ENCODE measurements at places on chromosomes 1 and 21. TPM values are rescaled to one million over a fixed set of nuclear protein-coding genes. Genes with fewer than 3 reads are reported as not detected.

Gene NBL1
- total RNA-seq, result 0.74 TPM

Gene CD101
- total RNA-seq, result 0.75 TPM

Gene S100B
- total RNA-seq, result not detected

Gene COL9A2
- total RNA-seq, result 14.8 TPM

DNA sequence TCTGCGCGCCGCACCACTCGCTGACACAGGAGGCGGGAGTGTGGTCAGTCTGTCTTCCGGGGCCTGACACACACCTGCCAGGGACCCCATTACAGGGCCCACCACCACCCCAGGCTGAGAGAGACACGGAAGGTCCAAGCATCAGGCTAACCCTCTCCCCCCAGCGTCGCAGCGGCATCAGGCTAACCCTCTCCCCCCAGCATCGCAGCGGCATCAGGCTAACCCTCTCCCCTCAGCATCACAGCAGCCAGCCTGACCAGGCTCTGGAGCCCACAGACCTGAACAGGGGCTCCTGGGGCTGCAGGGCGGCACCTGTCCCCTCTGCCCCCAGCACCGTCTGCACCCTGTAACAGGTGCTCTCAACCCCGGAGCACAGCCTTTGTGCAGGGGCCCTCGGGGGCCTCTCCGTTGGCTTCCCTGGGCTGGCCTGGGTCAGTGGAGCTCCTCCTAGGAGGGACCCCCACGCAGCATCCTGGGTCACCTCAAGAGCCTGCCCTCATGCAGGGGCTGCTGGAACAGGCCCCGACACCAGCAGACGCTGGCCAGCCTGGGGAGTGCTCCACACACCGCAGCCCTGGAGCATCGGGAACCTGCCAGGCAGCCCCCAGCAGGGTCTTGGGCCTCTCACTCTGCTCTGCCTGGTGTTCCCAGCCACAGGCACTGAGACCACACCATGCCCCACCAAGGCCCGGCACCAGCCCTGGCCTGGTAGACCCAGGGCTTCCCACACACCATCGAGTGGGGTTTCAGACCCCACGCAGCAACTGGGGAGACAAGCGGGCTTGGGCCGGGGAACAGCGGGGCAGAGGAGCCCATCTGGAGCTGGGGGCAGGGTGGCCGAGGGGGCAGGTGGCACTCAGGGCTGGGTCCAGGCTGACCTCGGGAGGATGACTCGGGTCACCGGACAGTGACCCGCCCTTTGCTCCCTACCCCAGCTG lies 67.0 kb downstream of the MEGF6 start:
- H3K36me3 ChIP-seq, result no peaks in the 10 kb centered on the region
- no peak overlapping the region for H3K4me3 ChIP-seq
- no peak for DNase-seq
- H3K27ac ChIP-seq, result no peak overlapping the region
- H3K4me1 ChIP-seq, result no peaks in the 10 kb centered on the region

GRCh38 chr1:172109359-172109758 lies 268.1 kb downstream of the DNM3 start:
- DNase-seq, result no peak
- H3K27ac ChIP-seq, result no peak overlapping the region
- no peaks in the 10 kb centered on the region for H3K27me3 ChIP-seq
- no peak overlapping the region for H3K4me3 ChIP-seq

DNA sequence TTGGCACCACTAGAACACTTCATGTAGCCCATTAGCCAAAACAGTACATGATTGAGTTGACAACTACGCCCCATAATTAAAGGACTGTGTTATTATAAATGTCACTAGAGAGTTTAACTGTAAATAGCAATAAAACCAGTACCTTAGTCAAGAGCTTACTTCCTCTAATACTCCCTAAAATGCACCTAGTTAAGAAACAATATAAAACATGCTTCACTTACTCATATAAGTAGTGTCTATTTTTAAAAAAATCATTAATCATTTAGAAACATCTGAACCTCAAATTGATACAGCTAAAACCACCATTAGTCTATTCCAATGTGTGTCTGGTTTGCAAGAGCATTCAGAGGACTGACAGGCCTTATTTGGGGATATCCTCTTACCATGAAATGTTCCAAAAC lies 25.3 kb downstream of the PTP4A2 start:
- no peak for DNase-seq
- H3K27me3 ChIP-seq, result no peaks in the 10 kb centered on the region
- peaks cover 16% of the 10 kb centered on the region for H3K4me1 ChIP-seq
- no peak overlapping the region for H3K4me3 ChIP-seq

GRCh38 chr1:54854381-54855020 lies 32.5 kb downstream of the DHCR24 start:
- no peaks in the 10 kb centered on the region for H3K4me1 ChIP-seq
- DNase-seq, result no peak
- H3K27ac ChIP-seq, result no peak overlapping the region
- no peaks in the 10 kb centered on the region for H3K36me3 ChIP-seq

DNA sequence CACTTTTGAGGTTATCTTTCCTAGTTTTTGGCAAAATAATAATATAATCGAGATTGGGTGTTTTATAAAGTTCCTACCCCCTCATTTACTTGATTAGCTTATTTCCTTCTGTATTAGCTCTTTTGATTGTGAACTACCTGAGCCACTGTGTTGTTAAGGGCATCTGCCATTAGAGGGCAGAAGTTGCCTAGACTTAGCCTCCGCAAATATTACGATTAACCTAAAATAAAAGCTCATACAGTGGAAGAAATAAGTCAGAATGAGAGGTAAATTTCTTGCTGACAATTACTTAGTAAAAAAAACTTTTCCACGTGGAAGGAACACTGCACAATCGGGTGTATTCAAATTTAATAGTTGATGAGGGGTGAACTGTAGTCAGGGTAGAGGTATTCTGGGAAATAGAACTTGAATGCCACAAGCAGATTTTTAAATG lies 2.3 kb downstream of the H3-3A start:
- H3K4me3 ChIP-seq, result peak overlapping the region; percentile 100
- DNase-seq, result peak; percentile 74
- H3K27ac ChIP-seq, result peak overlapping the region; percentile 96
- H3K36me3 ChIP-seq, result peaks cover 7% of the 10 kb centered on the region

GRCh38 chr1:7589080-7589735 lies 181.9 kb upstream of the VAMP3 start:
- no peaks in the 10 kb centered on the region for H3K27me3 ChIP-seq
- DNase-seq, result no peak
- no peak overlapping the region for H3K27ac ChIP-seq
- no peaks in the 10 kb centered on the region for H3K4me1 ChIP-seq
- no peak overlapping the region for H3K4me3 ChIP-seq
- H3K36me3 ChIP-seq, result no peaks in the 10 kb centered on the region

GRCh38 chr1:155126556-155127104 lies 1.0 kb upstream of the EFNA1 start:
- no peak overlapping the region for H3K27ac ChIP-seq
- peak overlapping the region; percentile 58 for H3K4me3 ChIP-seq
- H3K4me1 ChIP-seq, result peaks cover 34% of the 10 kb centered on the region
- H3K36me3 ChIP-seq, result no peaks in the 10 kb centered on the region
- H3K27me3 ChIP-seq, result no peaks in the 10 kb centered on the region

DNA sequence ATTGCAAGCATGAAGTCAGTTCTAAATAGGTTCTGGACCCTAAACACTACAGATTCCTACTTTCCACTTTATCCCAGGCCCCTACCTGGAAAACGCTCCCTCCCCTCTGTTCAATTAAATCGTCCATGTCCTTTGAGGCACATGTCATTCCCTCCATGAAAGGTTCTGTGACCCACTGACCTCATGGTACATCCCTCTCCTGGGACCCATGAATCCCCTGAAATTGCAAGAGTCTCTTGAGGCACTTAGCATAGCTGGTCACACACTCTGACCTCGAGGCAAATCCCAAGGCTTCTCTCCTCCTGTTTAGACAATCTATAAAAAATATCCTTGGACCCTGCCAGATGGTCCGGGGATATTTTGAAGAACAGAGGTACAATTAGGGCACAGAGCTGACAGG lies 34.3 kb upstream of the KRTAP19-8 start:
- DNase-seq, result no peak
- no peaks in the 10 kb centered on the region for H3K4me1 ChIP-seq
- H3K36me3 ChIP-seq, result no peaks in the 10 kb centered on the region
- H3K27me3 ChIP-seq, result no peaks in the 10 kb centered on the region
- H3K4me3 ChIP-seq, result no peak overlapping the region

GRCh38 chr1:229784834-229785233 lies 158.8 kb downstream of the URB2 start:
- DNase-seq, result no peak
- no peaks in the 10 kb centered on the region for H3K27me3 ChIP-seq
- H3K36me3 ChIP-seq, result no peaks in the 10 kb centered on the region
- H3K4me1 ChIP-seq, result no peaks in the 10 kb centered on the region
- H3K27ac ChIP-seq, result no peak overlapping the region

DNA sequence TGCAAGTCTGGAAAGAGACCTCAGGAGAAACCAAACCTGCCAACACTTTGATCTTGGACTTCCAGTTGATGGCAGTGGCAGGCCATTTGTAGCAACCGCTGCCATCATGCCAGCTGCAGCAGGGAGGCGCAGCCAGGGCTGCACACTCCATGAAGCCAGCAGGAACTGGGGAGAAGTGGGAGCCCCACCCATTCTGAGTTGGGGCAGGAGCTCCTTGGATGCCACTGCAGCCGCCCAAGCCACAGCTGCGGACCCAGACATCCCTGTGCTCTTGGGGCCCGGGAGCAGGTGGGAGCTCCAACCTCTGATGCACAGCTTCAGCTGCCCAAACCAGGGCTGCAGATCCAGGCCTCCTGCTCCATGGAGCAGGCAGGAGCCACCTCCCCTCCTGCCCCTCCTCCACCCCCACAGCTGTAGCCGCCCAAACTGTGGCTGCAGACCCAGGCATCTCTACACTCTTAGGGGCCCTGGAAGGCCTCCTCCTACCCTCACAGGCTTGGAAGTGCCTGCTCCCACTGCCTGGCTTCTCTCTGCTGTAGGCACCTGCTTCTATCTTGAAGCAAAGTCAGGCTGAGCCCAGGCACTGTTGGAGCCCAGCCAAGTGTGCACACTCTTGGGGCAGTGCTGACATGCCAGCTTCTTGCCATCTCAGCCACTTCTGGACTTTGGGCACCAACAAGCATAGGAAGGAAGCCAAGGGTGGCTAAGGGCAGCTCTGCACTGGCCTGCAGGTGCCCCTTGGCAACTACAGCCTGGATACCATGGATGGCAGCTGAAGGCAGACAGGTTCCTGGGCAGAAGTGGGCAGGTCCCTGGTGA lies 20.0 kb upstream of the DISP1 start:
- peaks cover 25% of the 10 kb centered on the region for H3K4me1 ChIP-seq
- H3K4me3 ChIP-seq, result no peak overlapping the region
- no peak overlapping the region for H3K27ac ChIP-seq
- no peak for DNase-seq
- H3K36me3 ChIP-seq, result no peaks in the 10 kb centered on the region

GRCh38 chr1:165891111-165891860 lies 63.9 kb downstream of the UCK2 start:
- no peaks in the 10 kb centered on the region for H3K4me1 ChIP-seq
- no peaks in the 10 kb centered on the region for H3K27me3 ChIP-seq
- H3K36me3 ChIP-seq, result peaks cover 1% of the 10 kb centered on the region
- no peak for DNase-seq

DNA sequence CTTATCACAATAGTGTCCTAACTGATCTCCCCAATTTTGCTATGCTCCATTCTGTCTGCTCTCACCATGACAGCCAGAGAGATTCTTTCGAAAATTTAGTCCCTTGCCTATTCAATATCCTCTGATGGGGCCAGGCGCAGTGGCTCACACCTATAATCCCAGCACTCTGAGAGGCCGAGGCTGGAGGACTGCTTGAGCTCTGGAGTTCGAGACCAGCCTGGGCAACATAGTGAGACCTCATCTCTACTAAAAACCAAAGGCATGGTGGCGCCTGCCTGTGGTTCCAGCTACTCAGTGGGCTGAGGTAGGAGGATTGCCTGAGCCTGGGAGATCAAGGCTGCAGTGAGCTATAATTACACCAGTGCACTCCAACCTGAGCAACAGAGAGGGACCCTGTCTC lies 16.1 kb upstream of the PDZK1IP1 start:
- no peaks in the 10 kb centered on the region for H3K27me3 ChIP-seq
- H3K36me3 ChIP-seq, result no peaks in the 10 kb centered on the region
- H3K27ac ChIP-seq, result no peak overlapping the region

GRCh38 chr1:10682449-10683309 lies 113.8 kb downstream of the CASZ1 start:
- DNase-seq, result no peak
- no peaks in the 10 kb centered on the region for H3K4me1 ChIP-seq
- H3K36me3 ChIP-seq, result no peaks in the 10 kb centered on the region
- no peak overlapping the region for H3K4me3 ChIP-seq

DNA sequence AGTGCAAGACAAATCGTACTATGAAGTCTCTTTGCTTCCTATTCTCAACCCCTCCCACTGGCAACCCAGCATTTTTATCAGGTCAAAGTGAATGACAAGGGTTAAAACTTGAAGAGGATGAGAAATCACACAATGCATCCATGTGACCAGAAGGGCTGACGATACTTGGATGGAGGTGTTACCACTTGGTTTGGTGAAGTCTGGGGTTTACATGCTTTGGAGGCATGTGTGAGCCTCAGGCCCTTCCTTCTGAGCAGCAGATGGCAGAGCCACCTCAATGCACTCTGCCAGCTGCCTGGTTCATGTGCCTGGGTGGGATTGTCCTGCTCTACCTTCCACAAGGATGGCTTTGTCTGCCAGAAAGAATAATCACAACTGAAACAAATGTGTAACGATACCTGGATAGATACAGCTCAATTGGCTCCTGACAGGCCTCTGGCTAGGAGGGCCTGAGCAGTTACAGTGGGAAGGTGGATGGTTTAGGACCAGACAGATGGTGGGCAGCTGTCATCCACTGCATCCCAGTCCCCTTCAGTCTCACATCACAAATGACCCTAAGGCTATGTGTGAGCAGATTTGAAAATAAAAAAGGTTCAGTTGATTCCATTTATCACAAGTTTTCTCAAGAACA lies 51.5 kb upstream of the CNIH3 start:
- H3K4me3 ChIP-seq, result no peak overlapping the region
- no peaks in the 10 kb centered on the region for H3K36me3 ChIP-seq
- no peak for DNase-seq
- no peaks in the 10 kb centered on the region for H3K4me1 ChIP-seq
- no peaks in the 10 kb centered on the region for H3K27me3 ChIP-seq

DNA sequence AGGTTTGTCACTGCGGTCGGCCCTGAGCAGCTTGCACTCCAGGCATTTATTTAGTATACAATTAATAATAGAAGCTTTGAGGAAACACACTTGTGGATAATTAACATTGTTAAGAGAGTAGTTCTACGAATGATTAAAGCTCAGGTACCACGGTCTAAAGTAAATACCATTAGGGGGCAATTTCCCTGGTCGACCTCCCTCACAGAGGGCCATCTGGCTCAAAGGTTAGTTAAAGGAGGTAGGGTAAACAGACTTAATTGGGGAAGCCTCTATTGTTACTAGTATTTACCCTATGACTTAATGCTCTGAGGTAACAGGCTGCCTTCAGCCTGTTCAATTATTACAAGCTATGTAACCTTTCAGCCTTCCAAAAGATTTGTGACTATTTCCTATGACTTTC lies 122.3 kb upstream of the SLC44A3 start:
- no peak overlapping the region for H3K4me3 ChIP-seq
- H3K36me3 ChIP-seq, result no peaks in the 10 kb centered on the region
- no peaks in the 10 kb centered on the region for H3K27me3 ChIP-seq
- DNase-seq, result no peak
- H3K27ac ChIP-seq, result no peak overlapping the region
- H3K4me1 ChIP-seq, result no peaks in the 10 kb centered on the region
